NCI-H748 treated with DMSO at 0.1 percent for 48 hours (cell line): ENCODE measurements at places on chromosomes 12 and 14.

- no peak for DNase-seq
Measured at GRCh38 chr12:1305791-1306500, 288.4 kb downstream of the FBXL14 start.

DNA sequence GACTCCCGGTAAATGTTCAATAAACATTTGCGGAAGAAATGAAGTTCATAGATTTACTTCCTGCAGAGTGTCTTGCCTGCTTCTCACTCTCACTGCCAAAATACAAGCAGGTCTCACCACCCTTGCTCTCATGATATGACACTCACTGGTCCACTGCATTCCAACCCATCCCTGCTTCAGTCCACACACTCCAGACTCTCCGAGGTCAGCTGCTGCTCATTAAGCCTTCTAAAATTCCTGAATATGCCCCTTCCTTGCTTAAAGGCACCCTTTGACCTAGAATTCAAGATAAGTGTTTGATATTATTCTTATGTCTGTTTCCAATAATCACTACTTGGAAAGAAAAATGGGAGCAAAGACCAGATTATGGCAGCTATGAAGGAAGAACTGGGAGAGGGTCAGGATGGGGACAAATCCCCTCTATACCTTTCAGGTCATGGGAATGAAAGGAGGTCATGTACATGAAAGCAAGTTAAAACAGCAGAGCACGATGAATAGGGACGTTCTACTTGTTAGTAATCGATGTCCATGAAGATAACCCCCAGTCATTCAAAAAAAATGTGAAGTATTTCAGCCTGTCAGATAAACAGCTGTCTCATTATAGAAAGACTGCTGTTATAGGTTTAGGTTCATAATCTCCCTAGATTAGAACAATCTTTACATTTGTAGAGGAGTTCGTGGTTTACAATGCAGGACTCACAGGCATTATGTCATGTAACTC lies 10.5 kb upstream of the NID2 start:
- DNase-seq: no peak

DNA sequence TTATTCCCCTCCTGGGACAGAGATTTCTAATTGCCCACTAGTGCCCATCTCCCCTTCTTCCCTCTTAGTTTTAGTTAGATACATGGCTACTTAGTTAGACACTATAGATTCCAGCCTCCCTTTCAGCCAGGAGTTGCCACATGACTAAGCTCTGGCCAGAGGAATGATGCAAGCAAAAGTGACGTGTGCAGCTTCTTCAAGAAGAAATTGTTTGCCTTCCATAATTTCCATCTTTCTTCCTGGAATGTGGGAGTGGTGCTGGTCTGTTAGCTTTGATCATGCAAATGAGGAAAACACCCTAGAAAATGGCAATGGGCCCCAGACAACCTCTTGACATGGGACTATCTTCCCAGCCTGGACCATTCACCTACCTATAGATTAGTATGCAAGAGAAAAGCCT lies 21.4 kb downstream of the CCDC177 start:
- DNase-seq: no peak

GRCh38 chr12:116713527-116713926 lies 24.3 kb downstream of the SPRING1 start:
- no peak for DNase-seq

DNA sequence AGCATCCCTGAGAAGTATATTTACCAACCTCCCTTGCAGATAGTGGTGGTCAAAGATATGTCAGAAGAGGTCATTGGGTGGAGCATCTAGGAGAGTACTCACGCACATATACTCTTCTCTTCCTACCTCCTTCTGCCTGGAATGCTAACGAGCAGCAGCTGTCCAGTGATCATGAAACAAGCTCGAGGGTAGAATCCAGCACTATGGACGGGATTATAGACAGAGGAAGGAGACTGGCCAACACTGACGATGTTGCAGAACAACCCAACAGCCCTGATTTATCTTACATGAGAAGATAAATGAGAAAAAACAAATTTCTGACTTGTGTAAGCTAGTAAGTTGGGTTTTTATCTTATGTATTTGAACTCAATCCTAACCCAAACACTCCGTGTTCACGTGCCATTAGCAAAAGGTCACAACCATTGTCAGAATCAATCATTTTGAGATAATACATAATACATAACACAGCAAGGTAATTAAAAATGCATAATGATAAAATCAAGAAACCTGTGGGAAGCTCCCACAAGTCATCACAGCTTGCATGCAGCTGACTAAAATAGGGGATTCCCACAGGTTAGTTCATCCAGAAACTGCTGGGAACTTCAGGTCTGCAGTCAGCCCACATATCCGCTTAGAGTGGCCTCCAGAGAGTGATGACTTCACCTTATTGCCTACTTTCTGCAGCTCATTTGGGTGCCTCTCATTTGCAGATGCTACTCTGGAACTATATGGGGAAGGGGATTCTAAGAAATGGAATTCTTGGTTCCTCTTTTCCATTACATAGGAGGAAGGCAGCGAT lies 36.3 kb upstream of the STK38L start:
- DNase-seq: no peak

- no peak for DNase-seq
Measured at GRCh38 chr12:113040722-113041171, 15.8 kb upstream of the DTX1 start.

DNA sequence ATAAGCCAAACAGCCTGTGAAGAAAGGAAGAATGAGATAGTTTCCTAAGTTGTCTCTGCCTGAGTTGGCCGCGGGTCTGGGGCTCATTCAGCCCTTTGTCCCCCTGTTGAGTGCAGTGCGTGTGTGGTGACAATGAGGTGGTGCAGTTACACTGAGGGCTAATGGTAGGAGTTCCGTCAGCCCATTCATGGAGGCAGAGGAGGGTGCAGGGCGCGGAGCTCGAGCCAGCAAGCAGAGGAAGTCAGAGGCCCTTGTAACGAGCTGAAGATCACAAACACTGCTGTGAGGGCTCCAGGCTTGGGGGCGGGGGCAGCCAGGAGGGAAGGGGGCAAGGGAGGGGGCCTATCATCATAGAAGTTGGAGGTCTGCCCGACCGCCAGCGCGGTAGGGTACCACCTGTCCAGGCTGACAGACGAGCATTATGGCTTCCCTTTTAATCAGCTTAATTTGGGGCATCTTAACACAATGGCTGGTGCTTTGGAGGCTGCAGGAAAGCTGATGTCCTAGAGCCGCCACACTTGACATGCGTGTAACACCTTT lies 20.5 kb downstream of the CCND2 start:
- DNase-seq: no peak

DNA sequence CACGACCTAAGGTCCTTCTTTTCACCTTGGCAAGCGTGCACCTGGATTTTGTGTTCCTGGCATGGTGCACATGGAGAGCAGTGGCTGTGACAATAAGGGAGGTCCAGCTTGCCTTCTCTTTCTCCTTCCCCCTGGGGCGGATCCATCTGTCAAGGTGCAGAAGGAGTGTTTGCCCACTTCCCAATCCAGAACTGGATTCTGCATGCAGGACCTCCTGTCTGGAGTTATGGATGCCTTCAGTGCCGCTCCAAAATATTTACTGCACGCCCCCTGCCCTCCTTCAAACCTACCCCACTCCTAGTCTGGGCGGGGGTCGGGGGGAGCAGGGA lies 192.7 kb downstream of the DPF3 start:
- no peak for DNase-seq

- DNase-seq: no peak
Measured at GRCh38 chr12:85190728-85191127, 89.3 kb upstream of the ALX1 start.

GRCh38 chr14:75558440-75558839 lies 20.0 kb upstream of the FLVCR2 start:
- DNase-seq: no peak

- DNase-seq: no peak
Measured at GRCh38 chr14:105485739-105486162, 935 bp upstream of the CRIP1 start.

DNA sequence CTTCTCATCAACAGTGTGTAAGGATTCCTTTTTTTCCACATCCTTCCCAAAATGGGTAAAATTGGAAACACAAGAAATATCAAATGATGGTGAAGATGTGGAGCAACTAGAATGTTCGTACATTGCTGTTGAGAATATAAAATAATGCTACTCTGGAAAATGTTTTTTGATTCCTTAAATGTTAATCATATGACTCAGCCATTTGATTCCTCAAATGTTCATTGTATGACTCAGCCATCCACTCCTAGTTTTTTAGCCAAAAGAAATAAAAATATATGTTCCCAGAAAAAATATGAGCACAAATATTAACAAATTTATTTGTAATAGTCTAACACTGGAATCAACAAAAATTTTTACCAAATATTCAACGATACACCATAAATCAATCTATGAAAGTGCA lies 1108.6 kb downstream of the LRFN5 start:
- DNase-seq: no peak

DNA sequence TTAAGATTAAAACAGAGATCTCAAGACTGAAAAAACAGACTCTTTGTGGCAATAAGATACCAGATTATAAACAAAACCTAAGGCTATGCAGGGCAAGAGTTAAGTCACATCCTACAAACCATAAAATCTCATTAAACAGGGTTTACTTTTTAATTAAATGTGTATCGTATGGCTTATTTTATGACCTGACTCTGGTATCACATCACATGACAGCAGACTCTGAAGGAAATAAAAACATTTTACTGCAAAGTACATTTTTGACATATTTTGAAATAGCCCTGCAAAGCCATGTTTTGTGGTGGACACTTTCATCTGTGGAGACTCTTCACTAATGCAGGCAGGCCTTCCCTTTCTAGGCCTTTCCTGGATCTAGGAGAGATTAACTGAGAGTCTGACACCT lies 327.6 kb upstream of the CLEC14A start:
- DNase-seq: no peak

DNA sequence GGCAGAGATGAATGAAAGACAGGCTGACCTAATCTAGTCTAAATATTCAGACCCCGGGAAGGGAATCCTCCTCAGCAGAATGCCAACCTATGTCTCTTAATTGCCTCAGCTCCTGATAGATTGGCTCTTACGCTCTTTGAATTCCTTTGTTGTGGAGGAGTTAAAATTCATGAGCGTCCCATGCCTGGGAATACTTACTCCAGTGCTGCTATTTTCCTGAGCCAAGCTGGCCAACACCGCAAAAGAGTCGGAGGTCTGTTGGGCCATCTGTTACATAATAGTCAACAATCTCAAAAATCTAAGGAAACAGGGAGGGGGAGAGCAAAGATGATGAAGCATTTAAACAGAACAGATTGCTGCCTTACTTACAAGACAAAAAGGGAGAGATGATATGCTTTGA lies 182.8 kb downstream of the ASCL1 start:
- DNase-seq: no peak

- DNase-seq: no peak
Measured at GRCh38 chr14:50607761-50608160, 47.8 kb downstream of the ATL1 start.

GRCh38 chr12:62910549-62911169 lies 24.3 kb downstream of the PPM1H start:
- peak; percentile 45 for DNase-seq

DNA sequence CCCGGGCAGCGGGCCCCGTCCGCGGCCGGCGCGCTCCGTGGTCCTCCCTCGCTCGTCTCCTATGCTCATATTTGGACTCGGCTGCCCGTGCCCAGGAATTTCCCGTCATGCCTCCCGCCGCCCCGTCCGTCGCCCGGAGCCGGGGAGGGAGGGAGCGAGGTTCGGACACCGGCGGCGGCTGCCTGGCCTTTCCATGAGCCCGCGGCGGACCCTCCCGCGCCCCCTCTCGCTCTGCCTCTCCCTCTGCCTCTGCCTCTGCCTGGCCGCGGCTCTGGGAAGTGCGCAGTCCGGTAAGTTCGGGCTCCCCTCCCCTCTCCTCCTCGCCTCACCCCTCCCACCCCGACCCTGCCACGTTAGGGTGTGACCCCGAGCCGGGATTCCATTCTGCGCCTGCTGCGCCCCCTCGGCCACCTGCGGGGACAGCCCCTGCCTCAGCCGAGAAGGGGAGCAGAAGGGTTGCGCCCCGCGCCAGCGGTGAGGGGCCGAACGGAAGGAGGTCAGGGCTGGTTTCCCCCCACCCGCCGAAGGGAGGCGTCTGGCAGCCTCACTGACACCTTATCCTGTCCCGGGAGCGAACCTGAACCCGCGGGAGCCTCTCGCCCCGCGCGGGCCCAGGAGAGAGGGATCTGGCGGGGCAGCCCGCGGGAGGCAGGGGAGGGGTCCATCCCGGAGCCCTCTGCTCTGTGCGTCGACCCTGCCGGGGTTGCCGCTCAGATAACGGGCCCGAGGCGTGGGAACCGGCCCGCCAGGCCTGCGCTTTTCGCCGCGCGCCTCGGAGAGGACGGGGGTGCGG lies at the start of gene MSRB3:
MSRB3 (plus strand) TSS at position 108 of the 793 bp plus-strand sequence. CDS start 29,897 bp downstream, outside the sequence.
- DNase-seq: peak; percentile 5

DNA sequence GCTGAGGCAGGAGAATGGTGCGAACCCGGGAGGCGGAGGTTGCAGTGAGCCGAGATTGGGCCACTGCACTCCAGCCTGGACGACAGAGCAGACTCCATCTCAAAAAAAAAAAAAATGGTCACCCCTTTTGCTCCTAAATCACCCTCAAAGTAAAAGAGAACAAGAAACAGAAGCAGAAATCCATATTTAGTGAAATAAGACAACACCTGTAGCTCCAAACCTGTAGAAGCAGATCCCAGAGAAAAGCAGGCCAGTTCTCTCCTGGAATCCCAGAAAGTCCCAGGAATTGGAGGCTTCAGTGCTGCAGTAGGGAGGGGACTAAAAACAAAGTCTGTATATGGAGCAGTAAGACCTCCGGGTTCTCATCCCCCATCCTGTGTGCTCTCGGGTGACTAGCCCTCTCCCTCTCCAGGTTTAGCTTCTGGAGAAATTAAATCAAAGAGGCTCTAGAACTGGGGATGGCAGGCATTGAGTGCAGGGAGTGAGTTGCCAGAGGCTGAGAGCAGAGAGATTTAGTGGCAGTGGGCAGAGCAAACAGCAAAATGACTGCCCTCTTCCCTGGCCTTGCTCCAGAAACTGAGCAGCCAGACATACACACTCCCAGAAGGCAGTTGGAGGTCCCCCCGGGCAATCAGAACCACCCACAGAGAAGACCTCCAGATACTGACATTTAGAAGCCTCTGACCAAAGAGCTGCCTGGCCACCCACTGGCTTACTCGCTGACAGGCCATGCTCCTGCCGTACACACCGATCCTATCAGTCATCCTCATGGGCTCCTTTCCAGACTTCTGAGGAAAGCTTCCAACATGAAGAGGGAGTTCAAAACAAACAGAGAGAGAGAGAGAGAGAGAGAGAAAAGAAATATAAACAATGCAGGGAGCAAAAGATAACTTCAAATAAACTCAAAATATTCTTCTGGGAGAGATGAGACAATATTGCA lies 6.3 kb upstream of the MLXIP start:
- no peak for DNase-seq
